ENCODE measurements at places on chromosomes 4 and X.

- peak; percentile 14 for DNase-seq
These were observed 3.0 kb upstream of the MAB21L2 start for GRCh38 chr4:150578745-150579501.

GRCh38 chrX:120819126-120819525, 56.5 kb downstream of the CT47B1 start:
- no peak for DNase-seq

DNA sequence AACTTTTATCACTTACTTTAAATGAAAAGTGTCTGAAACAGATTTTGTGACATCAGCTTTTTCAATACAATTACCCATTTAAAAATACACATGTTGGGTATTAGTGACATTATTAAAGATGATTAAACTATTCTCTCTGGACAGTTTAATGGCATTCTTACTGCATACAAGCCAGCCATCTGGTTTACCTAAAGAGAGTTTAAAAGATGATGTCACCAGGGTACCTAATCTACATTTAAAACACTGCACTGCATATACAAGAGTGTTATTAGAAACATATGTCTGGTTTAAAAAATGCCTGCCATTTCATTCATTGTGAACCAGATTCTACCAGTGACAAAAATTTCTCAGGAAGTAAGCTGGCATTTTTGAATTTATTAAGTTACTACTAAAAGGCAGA, 919.1 kb downstream of the ADGRL3 start:
- DNase-seq: no peak

DNA sequence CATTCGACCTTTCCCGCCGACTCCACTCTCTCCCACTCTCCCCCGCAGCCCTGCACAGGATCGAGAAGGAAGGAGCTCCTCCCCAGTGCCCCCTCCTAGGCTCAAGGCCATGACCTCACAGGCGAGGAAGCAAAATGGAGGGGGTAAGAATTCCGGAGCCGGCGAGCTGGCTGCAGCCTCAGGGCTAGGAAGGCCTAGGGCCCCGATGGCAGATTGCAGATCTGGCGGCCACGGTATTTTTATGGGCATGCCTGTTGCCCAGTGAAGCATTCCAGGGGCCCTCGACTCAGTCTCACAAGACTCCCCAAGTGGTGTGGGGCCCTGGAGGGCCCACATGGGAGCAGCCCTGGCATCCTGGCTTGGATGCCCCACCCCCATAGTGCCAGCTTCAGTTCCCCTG, 942 bp upstream of the L1CAM start:
- peak; percentile 65 for DNase-seq

- no peak for DNase-seq
These were observed 922.1 kb downstream of the RAB28 start for GRCh38 chr4:12562021-12562420.

- DNase-seq: no peak
These were observed 357.5 kb downstream of the RAPGEF2 start for GRCh38 chr4:159460371-159460770.

DNA sequence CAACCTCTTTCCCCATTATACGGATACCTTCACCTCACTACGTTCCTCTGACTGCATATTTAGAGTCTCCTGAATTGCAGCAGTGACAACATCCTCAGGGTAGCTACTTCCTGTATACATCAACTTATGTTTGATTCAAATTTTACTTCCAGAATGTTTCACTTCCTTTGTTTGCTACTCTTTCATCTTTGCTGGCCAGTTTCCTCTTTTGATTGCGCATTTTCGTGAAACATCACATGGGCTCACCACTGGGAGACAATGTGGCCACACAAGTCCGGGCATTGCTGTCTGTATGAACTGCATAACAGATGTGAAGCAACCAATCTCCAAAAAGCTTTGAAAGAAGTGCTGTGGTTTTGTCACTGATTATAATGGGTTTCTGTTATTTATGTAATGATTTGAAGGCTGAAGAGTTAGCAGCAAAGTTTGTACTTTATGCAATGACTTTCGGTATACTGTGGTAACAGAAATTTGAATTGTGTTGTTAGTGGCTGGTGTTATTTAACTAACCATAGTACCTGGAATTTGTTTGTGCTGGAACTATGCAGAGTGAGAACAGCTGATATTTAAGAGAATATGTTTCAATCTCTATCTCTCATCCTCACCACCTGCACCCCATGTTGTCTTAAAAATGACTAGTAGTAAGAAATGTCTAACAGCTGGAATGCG, 7.4 kb downstream of the SNCA start:
- no peak for DNase-seq

DNA sequence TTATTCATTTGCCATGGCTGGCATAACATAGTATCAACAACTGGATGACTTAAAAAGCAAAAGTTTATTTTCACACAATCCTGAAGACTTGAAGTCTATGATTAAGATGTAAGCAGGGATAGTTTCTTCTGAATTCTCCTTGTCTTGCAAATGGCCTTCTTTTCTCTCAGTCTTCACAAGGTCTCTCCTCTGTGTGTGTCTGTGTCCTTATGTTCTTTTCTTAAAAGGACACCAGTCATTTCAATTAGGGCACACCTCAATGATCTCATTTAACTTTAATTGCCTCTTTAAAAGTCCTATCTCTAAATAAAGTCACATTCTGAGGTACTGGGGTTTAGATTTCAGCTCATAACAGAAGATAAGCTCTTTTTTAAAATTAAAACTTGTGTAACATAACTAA, 399.7 kb downstream of the PABPC4L start:
- no peak for DNase-seq

GRCh38 chr4:94757192-94758140, at the start of gene BMPR1B:
Gene BMPR1B (plus strand): TSS chr4:94757955. CDS start chr4:95104425, 346,470 bp downstream.
- peak; percentile 55 for DNase-seq

- DNase-seq: peak; percentile 58
These were observed 216.8 kb downstream of the AFAP1 start for GRCh38 chr4:7722766-7723387.

GRCh38 chr4:7811536-7812191, 128.0 kb downstream of the AFAP1 start:
- DNase-seq: peak; percentile 50

DNA sequence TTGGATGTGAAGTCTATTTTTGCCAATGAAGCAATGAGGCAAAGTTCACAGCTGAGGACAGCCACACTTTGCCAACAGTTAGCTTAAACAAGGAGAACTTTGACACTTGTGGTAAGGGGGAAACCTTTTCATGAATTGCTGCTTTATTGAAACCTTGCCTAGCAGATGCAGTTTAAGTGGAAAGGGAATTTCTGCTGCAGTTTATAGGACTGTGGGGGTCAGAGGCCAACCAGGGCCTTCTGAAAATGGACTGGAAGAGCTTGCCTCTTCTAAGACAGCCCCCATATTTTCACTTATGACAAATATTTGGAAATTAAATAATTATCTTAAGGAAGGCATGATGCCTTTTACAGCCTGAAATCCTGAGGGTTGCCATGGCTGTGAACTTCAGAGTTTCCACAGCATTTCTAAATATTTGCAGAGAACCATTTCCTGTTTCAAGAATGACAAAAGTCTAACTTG, 550.3 kb downstream of the RAB28 start:
- DNase-seq: no peak

- DNase-seq: peak; percentile 90
These were observed 127.1 kb upstream of the PCDH18 start for GRCh38 chr4:137659431-137659830.

GRCh38 chr4:99202536-99202935, 16.5 kb downstream of the ADH6 start:
- DNase-seq: peak; percentile 17

DNA sequence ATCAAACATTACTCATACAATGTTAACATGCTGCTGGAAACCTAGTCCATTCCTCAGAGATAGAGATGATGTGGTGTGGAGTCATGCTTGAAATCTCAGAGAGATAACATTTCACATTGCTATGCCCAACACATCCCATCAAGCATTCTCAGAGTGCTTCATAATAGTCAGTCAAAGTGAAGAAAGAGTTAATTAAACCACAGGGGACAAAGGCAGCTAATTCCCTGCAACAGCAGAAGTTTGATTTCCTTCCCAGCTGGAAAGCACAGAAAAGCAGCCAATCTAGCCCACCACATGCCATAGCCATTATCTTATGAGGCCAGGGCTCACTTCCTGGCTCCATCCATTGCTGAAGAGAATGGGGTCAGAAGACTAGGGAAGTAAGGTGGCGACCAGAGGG, 8.9 kb downstream of the KDR start:
- no peak for DNase-seq

GRCh38 chrX:57083143-57083542, 38.2 kb downstream of the SPIN2B start:
- no peak for DNase-seq

DNA sequence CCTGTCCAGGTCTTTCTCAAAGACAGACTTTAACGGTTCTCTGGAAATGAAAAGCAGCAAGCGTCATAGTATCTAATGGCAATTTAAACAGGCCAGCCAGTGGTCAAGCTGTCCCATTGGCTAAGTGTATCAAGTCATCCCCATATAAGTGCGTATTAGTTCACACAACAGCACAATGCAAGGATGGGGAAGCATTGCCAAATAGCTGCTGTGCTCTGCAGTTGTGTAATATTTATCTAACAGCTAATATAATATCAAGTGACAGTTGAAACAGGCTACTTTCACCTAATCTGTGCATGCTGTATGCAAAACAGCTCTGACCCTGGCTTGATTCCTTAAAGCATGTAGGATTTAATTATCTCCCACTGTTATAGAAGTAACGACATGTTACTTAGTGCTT, 134.8 kb upstream of the PPARGC1A start:
- DNase-seq: peak; percentile 24

DNA sequence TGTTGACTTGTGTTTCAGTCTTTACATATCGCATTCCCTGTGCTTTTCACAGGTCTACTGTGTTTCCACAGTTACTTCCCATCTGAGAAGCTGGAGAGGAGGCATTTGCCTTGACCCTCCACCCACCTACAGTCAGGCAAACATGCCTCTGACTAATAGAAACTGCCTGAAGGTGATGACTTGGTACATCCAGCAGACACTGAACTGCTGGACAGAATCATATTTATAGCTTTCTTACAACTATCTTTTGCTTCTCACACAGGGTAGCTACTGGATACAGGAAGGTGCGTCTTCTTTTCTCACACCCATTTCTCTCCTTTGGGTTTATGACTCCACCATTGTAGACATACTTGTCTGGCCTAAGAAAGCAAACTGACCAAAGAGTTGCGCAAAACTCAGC, 58.0 kb downstream of the VGLL1 start:
- no peak for DNase-seq

DNA sequence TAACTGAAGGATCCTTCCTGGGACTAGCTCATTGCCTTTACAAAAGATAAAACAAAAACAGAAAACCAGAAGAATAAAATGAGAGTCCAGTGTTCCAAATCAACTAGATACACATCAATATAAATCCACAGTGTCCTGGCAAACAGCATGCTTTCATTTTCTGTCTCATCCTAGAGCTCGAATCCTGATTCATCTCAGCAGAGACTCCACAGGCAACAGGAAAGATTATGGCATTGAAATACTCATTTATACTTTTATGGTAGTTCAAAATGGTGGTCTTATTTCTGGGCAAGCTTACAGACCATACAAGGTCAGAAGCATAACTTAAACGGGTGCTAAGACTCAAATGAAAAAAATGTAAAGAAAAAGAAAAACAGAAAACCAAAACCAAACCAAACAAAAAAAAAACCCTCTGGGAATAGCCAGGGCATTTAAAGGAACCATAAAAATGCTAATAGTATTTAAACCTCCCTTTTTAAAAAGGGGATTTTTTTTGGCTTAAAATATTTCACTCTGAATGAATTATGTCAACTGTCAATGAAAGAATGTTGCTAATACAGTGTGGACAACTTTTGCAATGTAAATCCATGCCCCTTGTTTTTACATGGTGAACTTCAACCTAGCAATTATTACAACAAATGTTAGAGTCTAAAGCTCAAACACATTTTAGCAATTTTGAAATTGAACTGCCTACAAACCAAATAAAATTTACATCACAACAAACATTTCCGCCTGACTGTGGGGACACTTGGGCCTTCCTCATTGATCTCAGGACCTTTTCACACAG, 57.9 kb downstream of the GPR101 start:
- no peak for DNase-seq

DNA sequence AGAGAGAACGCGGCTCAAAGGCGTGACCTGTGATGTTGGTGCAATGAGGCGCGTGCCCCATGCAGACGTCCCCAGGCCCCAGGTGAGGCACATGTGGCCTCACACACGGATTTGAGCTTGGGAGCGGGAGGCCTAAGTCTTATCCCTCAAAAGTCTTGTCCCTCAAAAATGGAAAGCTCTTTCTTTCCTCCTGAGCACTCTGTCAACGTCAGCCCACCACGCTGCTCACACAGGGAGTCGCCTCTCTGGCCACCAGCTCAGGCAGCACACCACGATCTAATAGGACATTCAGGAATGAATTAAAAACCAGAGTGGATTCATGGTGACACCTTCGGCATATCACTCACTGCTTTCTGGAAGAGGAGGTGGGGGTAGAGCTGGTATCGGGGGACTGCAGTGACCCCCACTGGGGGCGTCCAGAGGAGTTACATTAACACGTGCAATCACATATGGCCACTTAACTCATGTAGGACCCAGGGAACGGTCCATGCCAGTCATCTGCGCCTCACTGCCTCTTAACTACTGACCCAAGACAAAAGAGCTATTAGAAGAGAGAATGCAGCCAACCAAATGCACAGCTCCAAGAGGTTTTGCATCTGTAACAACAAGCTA, 21.9 kb upstream of the CYP4V2 start:
- DNase-seq: no peak

- no peak for DNase-seq
These were observed 50.2 kb downstream of the RPGR start for GRCh38 chrX:38277136-38277535.

- peak; percentile 33 for DNase-seq
These were observed 35.0 kb downstream of the NUDT11 start for GRCh38 chrX:51461053-51462044.
